Ovary (tissue), 10 donors: ENCODE measurements at places on chromosomes 4 and X. TPM values are rescaled to one million over a fixed set of nuclear protein-coding genes. Genes with fewer than 3 reads are reported as not detected.

GRCh38 chr4:30756553-30756952, 36.4 kb downstream of the PCDH7 start:
- DNase-seq = no peak

DNA sequence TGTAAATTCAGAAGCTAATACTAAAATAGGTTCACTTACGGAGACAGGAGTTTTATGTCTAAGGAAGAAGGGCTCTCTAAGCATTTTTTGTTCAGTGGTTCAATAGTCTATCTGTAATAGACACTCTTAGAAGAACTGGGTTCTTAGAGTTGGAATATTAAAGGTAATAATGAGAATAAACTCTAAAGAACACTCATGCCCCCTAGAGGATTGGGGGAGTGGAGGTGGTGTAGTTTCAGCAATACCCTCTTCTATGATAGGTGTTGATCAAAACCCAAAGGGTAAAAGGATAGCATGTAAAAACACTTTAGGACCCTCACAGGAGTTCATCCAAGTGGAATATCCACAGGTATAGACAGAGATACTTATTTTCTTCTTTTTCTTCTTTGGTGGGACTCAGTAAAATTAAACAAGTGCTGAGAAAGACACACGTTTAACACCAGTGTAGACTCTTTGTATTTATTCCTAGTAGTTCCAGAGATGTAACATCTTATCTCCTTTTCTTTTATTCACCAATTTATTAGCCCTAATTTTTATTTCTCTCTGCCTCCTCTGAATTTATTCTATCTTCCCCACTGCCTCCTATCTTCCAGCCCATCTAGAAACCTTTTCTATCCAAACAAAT, 25.7 kb upstream of the MND1 start:
- peak; percentile 37 for DNase-seq

Gene TMSB15C
- polyA plus RNA-seq = 11.3 TPM

DNA sequence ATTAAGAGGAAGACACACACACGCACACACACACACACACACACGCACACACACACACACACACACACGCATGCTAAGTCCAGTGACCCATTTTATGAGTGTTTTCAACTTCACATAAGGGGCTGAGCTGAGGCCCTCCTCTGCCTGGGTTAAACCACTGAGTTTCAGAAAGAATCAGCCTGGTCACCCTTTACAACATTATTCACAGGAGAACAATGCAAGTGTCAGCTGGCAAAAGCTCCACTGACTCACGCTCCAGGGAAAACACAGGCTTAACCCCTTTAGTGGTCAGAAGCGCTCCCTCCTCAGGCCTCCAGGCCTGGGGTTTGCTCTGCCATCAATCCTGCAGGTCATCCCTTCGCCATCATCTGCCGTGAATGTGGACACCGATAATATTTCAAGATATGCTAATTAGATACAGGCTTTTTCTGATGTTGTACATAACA, 46.9 kb downstream of the ACOX3 start:
- peak; percentile 69 for DNase-seq

Gene CLCN4
- polyA plus RNA-seq = 3.0 TPM

Gene FOXR2
- polyA plus RNA-seq = not detected

DNA sequence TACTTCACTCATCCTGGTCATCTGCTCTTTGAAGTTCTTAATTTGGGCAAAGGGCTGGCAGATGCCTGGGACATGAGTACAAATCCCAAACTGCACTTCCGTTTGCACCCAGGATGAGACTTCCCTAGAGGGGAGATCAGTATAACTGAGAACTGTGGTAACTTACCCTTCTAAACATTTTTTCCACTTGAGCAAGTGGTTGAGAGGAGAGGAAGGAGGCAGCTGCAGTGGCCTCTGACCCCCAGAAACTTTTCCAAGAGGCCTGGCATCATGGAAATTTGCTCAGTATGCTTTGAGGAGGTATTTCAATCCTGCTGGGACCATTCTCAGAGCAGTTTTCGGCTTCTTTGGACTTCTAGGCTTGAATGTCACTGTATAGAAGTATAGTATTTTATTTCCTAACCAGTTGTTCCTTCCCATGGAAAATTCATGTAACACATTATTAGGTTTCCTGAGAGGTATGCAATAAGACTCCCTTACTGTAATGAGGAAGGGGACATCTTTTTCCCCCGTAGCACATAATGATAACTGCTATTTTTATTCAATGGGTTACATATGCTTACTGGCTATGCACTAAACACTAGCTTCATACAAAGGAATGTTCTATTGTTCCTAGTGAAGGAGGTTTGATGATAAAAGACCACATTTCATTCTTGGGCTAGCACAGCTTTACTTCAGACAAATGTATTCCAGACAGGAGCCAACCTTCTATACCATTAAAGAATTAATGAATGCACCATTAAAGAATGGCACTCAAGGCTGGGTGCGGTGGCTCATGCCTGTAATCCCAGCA, 129.3 kb downstream of the SHROOM3 start:
- no peak for DNase-seq

Gene ARHGEF6
- 13.6 TPM for polyA plus RNA-seq

- DNase-seq = no peak
These were observed 1.7 kb upstream of the NHS start for GRCh38 chrX:17373337-17373736.

DNA sequence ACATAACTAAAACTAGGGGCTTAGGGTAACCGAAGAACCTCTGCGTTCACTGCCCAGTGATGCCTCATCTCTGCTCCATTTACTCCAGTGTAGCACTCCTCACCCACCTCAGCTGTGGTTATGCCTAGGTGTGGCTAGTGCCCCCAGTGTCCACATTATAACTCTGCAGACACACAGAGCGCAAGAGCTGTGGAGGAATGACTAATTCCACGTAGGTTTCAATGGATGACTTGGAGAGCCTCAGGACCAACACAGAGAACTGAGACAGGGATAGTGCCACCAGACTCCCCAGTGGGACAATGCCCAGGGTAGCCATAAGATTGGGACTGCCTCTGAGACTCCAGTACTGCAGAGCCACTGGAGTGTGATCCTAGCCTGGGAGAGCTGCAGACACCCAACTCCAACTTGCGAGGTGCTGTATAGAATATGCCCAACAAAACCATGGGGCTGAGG, 542.4 kb upstream of the DIPK2B start:
- no peak for DNase-seq

GRCh38 chrX:107676559-107677378, 48.5 kb downstream of the PRPS1 start:
- peak; percentile 69 for DNase-seq

- DNase-seq = no peak
These were observed 263.1 kb downstream of the ANK2 start for GRCh38 chr4:113312529-113312928.

DNA sequence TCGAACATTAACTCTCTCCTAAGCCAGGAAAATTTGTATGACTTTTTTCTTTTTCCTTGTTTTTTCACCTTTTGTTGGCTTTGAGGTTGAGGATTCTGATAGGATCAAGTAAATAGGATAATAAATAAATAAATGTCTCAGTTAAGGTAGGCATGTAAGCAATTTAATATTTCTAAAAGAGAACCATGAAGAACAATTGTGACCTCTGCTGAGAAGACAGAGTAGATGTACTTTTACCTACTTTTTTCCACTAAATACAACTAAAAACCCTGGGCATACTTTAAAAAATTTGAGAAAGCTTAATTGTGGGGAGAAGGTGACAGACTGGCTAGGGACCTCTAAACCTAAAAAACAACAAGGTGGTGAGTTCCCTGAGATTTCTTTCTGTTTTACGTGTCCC, 31.6 kb upstream of the CLNK start:
- DNase-seq = no peak

DNA sequence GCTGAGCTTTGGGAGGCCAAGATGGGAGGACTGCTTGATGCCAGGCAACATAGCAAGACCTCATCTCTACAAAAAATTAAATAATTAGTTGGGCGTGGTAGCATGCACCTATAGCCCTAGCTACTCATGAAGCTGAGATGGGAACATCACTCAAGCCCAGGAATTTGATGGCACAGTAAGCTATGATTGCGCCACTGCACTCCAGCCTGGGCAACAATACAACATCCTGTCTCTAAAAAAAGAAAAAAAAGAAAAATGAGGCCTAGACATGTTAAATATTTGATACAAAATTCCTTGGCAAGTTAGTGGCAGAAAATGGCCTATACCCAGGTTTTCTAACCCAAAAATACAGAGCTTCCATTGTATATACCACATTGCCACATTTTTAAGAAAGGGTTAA, 88.1 kb upstream of the MAB21L2 start:
- DNase-seq = no peak

Gene FGF16
- not detected for polyA plus RNA-seq

DNA sequence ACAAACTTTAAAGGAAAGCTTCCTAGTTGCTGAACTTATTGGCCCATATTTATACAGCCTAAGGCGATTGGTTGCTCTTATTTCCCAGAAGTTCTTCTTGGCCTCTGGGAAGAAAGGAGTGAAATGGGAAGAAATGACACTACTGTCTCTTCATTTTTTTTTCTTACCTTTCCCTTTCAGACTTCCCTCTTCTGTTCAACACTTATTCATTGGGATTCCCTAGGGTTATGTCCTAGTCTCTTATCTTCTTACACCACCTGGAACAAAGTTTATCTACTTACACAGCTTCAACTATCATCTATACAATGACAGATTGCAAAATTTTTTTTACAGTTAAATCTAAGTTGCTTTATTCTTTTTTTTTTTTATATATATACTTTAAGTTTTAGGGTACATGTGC, 68.0 kb downstream of the SNX12 start:
- DNase-seq = no peak

DNA sequence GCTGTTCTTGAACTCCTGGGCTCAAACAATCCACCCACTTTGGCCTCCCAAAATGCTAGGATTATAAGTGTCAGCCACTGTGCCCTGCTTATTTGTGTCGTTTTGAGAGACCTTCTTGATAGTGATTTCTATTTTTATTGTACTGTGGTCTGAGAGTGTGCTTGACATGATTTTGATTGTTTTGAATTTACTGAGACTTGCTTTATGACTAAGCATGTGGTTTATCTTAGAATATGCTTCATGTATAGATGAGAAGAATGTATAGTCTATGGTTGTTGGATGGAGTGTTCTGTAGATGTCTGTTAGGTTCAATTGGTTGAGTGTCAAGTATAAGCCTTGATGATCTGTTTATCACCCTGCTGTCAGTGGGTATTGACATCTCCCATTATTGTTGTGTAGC, 789.3 kb downstream of the IL1RAPL1 start:
- no peak for DNase-seq

DNA sequence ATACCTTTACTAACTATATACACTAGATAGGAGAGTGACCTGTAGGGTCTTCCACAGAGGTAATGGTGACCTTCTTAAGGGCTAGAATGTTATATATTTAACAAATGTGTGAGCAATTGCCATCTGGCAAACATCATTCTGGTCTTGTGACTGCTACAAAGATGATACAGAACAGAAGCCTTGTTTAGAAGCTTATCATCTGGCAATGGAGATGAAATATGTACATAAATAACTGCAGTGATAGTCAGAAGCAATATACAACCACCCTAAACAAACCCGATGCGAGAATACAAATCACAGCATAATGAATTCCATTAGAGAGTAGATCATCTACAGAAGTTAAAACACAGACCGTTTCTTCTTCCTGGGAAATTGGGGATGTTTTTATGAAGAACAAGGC, 952.7 kb upstream of the SLIT2 start:
- no peak for DNase-seq
